Stimulated activated CD4-positive, alpha-beta T cell treated with anti-CD3 and anti-CD28 coated beads, Interleukin-15, amount 100 ng/mL, for 1 hour (primary cell): ENCODE measurements at places on chromosomes 7 and 10.

DNA sequence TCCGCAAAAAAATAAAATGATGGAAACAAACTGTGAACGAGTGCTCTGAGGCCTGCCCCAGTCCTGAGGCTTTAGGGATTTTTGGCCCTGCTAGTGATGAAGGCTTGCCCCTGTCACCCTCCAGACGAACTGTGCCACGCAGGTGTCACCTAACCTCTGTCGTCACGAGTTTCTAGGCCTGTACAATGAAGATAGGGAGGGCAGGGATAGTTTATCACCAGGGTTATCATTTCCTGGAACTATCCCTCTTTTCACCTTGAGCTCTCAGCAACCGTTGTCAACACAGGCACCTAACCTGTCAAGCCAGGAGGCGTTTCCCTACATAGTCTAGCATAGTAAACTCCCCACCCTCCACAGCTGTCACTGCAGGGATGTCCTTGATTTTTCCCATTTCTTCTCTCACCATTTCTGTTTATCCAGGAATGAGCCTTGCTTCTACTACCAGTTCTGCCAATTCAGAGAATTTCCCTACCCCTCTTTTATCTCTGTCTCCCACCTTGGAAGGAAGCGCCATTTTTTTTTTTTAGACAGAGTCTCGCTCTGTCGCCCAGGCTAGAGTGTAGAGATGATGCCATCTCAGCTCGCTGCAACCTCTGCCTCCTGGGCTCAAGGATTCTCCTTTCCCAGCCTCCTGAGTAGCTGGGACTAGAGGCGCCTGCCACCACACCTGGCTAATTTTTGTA is 2.2 kb upstream of the ACHE start:
- no peak for DNase-seq

DNA sequence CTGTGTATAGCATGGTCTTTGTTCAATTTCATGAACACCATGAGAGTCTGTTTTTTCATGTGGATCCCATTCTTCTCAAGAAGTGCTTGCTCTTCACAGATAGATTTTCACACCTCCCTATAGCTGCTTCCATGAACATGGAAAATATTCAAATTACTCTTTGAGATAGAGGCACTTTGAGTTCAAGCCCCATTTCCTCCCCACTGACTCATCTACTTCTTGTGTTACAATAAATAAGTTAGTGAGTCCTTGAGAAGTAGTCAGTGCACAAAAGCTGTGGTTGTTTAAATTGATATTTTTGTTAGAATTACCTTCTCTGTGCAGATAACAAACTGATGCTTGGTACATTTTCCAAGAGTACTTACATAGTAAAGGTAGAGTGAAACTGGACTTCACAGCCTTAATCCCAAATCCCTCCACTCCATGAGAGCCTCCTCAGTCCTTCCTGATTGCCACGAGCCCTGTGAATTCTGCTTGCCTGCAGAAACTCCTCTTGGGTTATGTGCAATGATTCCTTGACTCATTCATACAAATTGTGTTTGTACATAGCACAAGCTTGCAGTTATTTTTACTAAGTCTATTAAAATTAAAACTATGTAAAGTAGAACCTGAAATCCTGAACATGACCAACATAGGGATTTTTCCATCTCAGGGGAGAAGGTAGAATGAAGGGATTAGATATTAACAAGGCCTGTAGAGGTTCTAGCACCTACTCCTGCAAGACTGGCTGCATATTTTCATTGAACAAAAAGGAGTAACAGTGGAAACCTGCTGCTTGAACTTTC is 496.2 kb downstream of the TNS3 start:
- no peak for DNase-seq

DNA sequence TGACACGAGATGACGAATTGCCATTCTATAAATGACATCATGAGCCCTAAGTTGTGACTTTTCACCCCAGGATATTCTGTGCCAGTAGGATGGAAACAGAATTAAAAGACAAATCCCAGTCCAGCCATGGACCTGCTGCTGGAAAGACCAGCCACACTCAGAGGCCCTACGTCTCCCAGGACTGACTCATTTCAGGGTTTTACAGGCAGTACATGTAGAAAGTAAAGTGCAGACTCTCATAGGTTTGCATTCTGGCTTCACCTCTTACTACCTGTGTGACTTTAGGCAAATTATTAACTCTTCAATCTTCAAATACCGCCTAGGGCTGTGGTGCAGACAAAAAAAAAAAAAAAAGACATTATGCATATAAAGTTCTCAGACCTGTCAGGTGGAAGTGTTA is 188.8 kb downstream of the NEBL start:
- DNase-seq = no peak

GRCh38 chr10:68156373-68157185 is 47.3 kb downstream of the MYPN start:
- DNase-seq = peak; percentile 18

DNA sequence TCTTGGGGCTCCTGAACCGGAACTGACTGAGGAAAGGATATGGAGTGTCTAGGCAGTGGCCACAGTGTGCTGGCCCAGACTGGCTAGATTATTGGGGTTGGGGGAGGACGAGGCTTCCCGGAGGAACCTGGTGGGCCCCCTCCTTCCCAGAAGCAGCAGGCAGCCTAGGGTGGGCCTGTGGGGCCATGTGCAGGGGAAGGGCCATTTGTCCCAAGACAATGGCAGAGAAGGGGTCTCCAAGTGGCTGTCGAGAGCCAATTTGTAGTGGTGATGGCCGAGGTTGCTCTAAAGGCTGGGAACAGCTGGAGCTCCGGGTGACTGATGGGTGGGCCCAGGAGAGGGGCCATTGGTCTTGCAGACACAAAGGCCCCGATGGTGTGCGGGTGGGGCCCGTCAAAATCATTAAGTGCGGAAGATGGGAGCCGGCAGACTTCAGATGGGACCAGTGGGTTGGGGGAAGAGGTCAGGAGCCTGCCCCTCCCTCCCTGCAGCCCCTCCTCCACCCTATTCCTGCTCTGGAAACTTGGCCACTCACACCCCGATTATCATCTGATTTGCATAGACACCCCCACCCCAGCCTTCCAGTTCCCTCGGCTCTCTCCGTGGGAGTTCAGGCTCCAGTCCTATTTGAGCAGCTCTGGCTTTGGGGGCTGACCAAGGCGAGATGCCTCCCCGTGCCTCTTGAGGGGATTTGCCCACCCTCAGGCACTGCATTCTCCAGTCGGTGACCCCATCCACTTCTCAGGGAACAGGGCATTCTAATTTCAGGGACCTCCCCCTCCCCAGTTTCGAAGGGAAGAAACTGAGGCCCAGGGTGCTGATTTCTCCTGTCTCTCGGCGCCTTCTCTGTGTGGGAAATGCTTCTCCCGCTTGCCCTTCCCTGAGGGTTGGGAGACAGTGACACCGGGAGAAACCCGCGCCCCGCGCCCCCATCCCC is 36.0 kb upstream of the PAX2 start:
- DNase-seq = no peak

- no peak for DNase-seq
Observed at GRCh38 chr7:150463461-150463860, 13.0 kb downstream of the GIMAP8 start.

GRCh38 chr10:77533146-77533886 is 104.3 kb downstream of the KCNMA1 start:
- DNase-seq = no peak

GRCh38 chr7:55245271-55245723 is 119.8 kb upstream of the LANCL2 start:
- no peak for DNase-seq

DNA sequence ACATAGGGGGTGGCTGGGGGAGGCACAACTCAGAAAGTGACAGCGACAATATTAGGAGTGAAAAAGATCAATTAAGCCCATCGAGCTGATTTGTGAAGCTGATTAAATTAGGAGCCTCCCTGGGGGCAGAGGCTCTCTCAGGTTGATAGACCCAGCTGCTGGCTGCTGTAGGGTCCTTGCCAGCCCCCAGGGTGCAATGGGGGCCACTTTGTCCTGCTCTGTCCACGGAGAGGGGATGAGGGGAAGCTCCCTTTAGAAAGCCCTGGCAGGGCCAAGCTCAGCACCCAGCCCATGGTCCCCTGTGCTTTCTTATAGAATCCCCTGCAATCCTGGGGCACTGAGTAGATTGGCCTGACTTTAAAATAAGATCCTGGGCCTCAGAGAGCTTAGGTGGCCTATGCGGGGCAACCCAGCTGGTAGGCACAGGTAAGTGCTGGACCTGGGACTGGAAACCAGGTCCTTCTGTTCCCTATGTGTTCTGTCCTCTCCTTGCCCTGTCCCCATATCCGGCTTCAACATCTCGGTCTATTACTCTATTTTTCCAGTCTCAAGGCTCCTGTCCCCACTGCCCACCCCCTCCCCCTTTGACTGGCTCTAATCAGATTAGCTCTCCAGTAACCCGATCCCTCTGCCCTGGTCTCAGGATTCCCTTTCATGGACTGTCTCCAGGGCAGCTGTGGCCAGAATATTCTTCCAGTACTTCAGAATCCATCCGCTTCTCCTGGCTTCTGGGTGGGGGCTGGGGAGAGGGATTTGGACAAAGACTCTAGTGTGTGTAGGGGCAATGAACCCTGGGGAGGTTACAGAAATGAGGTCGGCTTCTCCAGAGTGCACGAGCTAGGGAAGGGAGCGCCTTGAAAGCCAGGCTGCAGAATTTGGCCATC is 259.6 kb downstream of the RPS24 start:
- DNase-seq = no peak

- DNase-seq = no peak
Observed at GRCh38 chr10:119872610-119872859, at the start of gene MCMBP. MCMBP (minus strand) TSS chr10:119872843; CDS start chr10:119872584, 259 bp downstream.
